ENCODE measurements at places on chromosomes 1 and 21.

GRCh38 chr21:17699524-17700189 lies 87.0 kb upstream of the BTG3 start:
- DNase-seq: no peak

DNA sequence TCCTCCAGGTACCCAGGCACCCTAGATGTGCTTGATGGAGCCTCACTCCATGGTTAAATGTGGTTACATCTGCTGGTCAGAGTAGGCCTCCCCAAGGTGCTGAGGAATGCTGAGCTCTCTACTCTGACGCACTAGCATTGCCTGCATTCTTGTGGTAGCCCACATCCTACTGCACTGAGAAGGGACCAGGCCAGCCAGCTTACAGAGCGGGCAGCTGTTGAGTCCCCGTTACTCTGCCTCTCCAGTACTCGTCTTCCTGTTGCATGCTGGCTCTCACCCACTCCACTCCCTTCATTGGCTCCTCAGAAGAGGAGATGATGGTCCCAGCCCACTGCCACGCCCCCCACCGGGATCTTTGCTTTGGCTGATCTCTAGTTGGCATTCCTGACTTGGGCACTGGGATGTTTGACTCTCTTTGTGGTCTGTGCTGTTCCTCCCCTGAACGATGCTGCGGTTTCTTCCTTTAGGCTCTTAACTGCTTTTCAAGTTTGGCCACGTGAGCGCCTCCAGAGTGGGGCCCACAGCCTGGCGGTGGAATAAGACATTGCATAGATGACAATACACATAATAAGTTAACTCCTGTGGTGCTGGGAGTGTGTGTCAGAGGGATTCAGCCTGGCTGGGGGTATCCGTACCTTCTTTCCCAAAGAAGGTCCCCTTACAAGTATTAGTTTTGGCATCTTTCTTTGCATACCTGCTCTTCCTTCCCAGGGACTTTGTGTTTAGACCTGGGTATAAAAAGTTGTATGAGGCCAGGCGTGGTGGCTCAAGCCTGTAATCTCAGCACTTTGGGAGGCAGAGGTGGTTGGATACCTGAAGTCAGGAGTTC lies 18.6 kb downstream of the AZIN2 start:
- DNase-seq: peak; percentile 100

- DNase-seq: no peak
These were observed 50.3 kb upstream of the ARTN start for GRCh38 chr1:43883321-43883720.

- DNase-seq: no peak
These were observed 21.0 kb downstream of the MRPL39 start for GRCh38 chr21:25586326-25586725.

DNA sequence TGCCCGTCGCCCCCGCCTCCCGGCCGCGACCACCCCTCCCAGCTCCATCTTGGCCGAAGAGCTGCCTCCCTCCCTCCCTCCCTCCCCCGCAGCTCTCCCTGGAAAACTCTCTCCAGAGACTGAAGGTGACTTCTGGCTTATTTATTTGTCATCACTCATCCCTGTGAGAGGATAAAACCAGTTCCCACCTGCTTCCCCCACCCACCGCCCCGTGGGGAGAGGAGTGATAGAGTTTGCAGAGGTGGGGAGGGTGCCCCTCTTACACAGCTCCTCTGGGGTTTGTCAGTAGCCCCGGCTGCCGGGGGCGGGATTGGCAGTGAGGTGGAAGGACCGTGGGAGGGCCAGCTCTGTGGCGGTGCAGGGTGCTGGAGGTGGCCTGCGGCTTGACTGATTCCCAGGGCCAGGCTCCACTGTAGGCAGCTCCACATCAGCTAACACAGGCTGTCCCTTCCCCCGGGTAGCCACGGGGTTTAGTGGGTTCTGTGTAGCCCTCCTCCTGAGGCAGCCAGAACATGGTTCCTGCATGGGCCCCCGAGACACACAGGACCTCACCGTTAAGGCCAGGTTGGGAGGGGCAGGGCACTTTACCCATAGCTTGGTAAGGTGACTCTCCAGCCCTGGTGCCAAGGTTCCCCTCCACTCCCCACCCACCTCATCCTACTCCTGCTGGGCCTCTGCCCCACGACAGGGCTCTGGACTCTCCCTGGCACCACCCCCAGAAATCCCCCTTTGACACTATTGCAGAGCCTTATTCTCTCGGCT lies 62.2 kb downstream of the ELK4 start:
- no peak for DNase-seq

- DNase-seq: no peak
These were observed 85.2 kb downstream of the UCK2 start for GRCh38 chr1:165912638-165913037.

GRCh38 chr1:168394858-168395257 lies 114.2 kb downstream of the TBX19 start:
- no peak for DNase-seq

GRCh38 chr1:917466-918091 lies 6.1 kb upstream of the SAMD11 start:
- DNase-seq: no peak

- DNase-seq: no peak
These were observed 497 bp upstream of the FUCA1 start for GRCh38 chr1:23868557-23869016.

GRCh38 chr1:188237573-188238348 lies 1409.0 kb downstream of the PLA2G4A start:
- no peak for DNase-seq

Data from GM04503 (cell line).